ENCODE measurements at places on chromosomes 1 and 21. TPM values are rescaled to one million over a fixed set of nuclear protein-coding genes. Genes with fewer than 3 reads are reported as not detected.

Gene TRIM58
- total RNA-seq: 0.32 TPM

Gene PTPRF
- total RNA-seq: 149 TPM

Gene KRTAP27-1
- total RNA-seq: not detected

Gene WDR64
- not detected for total RNA-seq

DNA sequence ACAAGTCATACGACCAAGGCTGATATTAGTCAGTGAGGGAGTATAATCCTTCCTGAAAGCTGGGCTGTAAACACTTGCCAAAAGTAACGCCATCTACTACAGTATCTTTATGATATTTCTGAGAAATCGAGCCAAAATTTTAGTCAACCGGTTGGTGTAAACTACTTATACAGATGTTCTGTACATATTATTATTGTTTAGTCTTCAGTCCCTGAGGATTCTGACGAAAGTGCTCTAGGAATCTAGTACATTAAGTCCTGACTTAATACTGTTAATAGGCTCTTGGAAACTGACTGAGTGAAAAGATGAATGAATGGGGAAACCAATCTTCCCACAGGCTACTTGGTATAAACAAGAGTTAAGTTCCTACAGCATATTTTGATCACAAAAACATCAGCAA, 274.3 kb downstream of the USP25 start:
- H3K4me1 ChIP-seq: no peaks in the 10 kb centered on the region
- no peak overlapping the region for H3K4me3 ChIP-seq
- H3K27ac ChIP-seq: no peak overlapping the region
- H3K36me3 ChIP-seq: no peaks in the 10 kb centered on the region
- no peaks in the 10 kb centered on the region for H3K27me3 ChIP-seq
- no peak for DNase-seq

GRCh38 chr1:220457957-220458609, 69.9 kb upstream of the MARK1 start:
- no peak overlapping the region for H3K27ac ChIP-seq
- H3K27me3 ChIP-seq: no peaks in the 10 kb centered on the region
- H3K36me3 ChIP-seq: no peaks in the 10 kb centered on the region
- no peak overlapping the region for H3K4me3 ChIP-seq
- no peaks in the 10 kb centered on the region for H3K4me1 ChIP-seq

- no peaks in the 10 kb centered on the region for H3K27me3 ChIP-seq
- H3K36me3 ChIP-seq: no peaks in the 10 kb centered on the region
- DNase-seq: no peak
- no peak overlapping the region for H3K4me3 ChIP-seq
- H3K27ac ChIP-seq: no peak overlapping the region
Observed at GRCh38 chr1:182968836-182969734, 16.1 kb upstream of the SHCBP1L start.

- H3K27ac ChIP-seq: no peak overlapping the region
- H3K36me3 ChIP-seq: no peaks in the 10 kb centered on the region
- H3K4me1 ChIP-seq: no peaks in the 10 kb centered on the region
- peaks cover 8% of the 10 kb centered on the region for H3K27me3 ChIP-seq
Observed at GRCh38 chr1:107135463-107135862, 5.4 kb upstream of the NTNG1 start.

DNA sequence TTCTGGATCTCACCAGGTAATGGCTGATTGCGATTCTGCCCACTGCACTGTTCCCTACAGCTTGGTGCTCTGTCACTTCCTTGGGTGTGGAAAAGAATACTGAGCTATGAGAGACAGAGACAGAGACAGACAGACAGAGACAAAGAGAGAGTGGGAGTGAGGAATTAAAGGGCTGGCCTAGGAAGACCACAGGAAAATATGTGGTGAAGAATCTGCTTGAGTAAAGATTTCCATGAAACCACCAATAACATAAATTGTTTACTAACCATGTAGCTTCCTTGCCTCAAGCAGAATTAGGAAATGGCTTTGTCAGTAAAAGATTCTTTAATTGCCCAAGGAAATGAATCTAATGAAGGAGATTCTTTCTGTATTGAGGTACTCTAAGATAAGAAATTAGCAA, 54.4 kb downstream of the MPZL1 start:
- H3K4me3 ChIP-seq: no peak overlapping the region
- H3K27me3 ChIP-seq: no peaks in the 10 kb centered on the region
- H3K36me3 ChIP-seq: no peaks in the 10 kb centered on the region
- H3K4me1 ChIP-seq: peaks cover 11% of the 10 kb centered on the region
